Suppressor macrophage treated with lipopolysaccharide for 1 hour (primary cell): ENCODE measurements at places on chromosomes 16 and 17.

DNA sequence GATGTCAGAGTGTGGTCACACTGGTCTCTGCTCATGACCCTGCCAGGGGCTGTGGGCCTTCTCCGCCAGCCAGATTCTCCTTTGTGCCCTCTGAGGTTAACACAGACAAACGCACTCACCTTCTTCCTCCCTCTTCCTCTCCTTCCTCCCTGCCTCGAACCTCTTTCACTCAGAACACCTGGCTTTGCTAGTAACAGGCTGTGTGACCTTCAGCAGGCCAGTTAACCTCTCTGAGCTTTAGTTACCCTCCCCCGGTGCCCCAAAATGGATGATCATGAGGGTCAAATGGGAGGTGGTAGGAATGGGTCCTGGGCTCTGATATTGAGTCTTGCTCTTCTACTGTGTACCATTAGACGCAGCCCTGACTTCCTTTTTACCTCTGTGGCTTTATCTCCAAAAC lies 127.1 kb downstream of the OR1D5 start:
- DNase-seq, result no peak

DNA sequence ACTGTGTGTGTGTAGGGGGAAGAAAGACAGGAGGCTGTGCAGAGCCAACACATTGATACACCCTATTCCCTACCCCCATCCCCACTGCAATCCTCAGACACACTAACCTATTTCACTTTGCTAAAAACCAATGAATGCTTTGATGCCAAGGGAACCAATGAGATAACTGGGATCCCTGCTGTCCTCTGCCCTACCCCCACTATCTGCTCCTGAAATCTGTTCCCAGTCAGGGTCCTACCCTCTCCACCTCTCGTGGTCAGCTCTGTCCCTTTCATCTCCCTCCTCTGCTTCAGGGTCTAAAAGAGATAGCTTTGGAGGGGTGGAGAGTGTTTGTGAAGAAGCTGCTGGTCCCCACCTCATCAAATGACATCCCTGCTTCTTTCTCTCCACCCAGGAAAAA lies 19.1 kb upstream of the SP6 start:
- DNase-seq, result no peak

DNA sequence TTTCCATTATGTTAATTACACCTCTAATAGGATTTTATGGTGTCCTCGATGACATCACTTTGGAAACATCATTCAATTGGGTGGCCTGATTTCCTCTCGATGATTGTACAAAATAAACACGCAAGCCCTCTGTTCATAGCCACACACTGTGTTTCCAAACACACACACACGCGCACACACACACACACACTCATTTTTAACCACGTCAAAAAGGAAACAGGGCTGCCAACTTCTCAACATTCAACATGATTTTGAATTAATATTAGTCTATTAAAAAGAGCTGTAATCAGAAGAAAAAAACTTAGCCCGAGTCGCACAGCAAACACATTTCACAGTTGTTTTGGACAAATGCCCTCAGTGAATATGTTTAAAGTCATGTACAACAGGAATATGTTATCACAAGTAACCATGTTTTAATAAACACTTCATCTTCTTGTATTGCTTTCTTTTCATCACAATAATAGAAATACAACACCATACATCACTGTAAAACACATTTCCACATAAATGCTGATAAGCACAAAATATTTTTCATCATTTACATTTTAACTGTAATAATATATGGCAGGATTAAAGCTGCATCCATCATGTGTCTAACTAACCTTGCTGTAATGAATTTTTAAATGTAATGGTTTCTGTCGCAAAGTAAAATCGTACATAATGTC lies 219.1 kb upstream of the IRX3 start:
- DNase-seq, result no peak

DNA sequence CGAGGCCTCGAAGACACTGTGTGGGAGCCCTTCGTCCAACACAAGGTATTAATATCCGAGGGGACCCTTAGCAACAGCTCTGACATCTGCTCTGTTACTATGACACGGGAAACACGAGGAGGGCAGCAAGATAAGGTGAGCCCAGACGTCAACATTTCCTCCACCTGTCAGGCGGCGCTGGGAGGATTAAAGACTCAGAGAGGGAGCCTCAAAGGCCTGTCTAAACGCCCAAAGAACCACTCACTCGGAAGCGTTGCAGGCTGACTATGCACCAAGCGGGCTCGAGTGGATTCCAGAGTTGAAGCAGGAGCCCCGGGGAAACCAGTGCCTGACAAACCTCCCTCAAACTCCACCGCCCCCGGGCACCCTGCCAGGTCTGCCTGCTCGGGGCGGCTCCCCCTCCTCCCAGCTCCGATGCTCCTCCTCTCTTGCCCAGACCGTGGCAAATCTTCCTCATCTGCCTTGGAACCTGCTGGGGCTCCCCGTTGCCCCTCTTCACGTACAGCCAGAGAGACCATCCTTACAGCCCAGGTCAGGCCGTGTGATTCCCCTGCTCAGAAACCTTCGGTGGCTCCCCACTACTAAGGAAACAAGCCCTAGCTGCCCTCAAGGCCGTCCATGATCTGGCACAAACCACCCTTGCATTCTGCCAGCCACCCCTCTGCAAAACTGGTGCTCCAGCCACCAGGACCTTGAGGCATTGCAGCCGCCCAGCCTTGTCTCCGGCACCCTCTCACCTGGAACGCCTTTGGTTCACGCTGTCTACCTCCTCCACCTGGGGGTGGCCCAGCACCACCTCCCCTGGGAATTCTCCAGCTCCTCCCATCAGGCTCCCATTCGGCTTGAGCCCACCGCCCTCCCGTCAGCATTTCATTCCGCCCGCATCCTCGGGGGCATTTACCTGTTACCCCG lies 16.2 kb downstream of the RPH3AL start:
- peak; percentile 70 for DNase-seq

- DNase-seq, result no peak
These were observed 16.9 kb downstream of the ERN1 start for GRCh38 chr17:64113006-64113405.

GRCh38 chr17:20116683-20117309 lies 107.6 kb downstream of the SPECC1 start:
- peak; percentile 87 for DNase-seq

- DNase-seq, result no peak
These were observed 3.7 kb downstream of the TXNDC11 start for GRCh38 chr16:11738742-11739544.

DNA sequence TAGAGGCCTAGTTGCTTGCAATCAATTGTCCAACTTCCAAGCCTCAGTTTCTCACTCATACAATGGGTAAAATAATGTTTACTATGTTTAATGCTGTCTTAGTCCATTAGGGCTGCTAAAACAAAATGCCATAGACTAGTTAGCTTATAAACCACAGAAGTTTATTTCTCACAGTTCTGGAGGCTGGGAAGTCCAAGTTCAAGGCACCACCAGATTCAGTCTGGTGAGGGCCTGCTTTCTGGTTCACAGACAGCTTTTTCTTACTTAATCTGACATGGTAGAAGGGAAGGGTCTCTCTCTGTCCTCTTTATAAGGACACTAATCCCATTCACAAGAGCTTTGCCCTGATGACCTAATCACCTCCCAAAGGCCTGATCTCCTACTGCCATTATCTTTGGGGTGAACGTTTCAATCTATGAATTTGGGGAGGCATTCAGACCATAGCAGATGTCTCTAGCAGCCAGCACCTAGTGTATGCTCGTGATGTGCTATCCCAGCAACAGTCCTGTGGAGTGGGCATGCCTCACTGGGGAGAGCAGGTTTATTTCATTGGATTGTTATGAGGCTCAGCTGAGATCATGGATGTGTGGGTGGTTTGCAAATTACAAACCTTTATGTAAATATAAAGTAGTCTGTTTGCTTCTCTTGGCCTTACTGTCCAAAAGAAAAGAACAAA lies 25.2 kb downstream of the YPEL2 start:
- peak; percentile 38 for DNase-seq

DNA sequence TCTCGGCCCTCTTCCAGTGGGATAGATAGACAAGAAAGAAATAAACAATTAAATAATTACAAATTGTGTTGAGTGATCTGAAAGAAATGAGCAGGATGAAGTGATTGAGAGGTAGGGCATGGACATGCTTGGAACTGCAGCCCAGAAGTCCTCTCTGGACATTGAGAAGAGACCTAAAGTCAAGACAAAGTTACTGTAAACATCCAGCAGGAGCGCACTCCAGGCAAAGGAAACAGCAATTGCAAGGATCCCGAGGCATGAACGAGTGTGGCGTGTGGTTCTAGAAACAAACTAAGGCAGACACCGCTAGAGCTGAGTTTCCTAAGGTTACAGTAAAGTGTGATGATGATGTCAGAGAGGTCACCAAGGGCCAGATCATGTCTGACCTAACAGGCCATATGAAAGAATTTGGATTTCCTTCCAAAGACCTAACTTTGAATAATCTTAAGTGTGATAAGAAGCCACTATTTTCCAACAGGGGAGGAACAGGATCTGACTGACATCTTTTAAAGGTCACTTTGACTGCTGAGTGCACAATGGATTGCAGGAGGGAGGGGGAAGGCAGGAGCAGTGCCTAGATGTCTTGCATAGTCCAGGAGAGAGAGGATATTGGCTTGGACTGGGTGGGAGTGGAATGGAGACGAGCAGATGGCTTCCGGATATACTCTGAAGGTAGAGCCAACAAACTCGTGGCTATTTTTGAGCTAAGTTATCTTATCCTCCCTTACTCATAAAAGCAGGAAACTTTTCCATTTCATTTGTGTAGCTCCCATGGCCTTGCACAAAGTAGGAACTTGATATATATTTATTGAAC lies 19.0 kb downstream of the ABCC12 start:
- no peak for DNase-seq

- no peak for DNase-seq
These were observed 238.7 kb downstream of the FOXL1 start for GRCh38 chr16:86816930-86817625.

DNA sequence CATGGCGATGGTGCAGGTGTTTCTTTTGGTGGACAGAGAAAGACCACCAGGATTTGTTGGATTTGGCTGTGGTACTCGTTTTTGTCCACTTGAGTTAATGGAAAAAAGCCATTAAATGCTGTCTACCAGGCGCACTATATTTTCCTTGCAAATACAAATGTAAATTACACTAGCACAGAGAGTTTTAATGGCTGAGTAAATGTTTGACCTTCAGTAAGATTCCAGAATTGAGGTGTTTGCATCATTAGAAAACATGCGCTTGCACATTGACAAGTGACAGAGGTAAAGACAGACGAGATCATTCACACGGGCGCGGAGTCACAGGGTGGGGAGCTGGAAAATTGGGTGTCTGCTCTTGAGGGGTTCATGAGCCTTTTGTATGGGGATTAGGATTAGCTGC lies 53.5 kb upstream of the AKTIP start:
- DNase-seq, result no peak

DNA sequence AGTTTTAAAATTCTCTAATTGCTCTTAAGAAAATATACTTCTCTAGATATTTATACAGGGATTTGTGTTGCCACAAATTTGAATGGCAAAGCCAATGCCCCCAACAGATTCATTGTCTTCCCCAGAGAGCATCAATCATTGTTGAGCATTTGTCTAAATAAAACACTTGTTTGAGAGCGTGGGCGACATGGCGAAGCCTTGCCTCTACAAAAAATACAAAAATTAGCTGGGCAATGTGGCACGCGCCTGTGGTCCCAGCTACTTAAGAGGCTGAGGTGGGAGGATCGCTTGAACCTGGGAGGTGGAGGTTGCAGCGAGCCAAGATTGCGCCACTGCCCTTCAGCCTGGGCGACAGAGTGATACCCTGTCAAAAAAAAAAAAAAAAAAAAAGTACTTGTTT lies 13.4 kb upstream of the SRSF1 start:
- no peak for DNase-seq

DNA sequence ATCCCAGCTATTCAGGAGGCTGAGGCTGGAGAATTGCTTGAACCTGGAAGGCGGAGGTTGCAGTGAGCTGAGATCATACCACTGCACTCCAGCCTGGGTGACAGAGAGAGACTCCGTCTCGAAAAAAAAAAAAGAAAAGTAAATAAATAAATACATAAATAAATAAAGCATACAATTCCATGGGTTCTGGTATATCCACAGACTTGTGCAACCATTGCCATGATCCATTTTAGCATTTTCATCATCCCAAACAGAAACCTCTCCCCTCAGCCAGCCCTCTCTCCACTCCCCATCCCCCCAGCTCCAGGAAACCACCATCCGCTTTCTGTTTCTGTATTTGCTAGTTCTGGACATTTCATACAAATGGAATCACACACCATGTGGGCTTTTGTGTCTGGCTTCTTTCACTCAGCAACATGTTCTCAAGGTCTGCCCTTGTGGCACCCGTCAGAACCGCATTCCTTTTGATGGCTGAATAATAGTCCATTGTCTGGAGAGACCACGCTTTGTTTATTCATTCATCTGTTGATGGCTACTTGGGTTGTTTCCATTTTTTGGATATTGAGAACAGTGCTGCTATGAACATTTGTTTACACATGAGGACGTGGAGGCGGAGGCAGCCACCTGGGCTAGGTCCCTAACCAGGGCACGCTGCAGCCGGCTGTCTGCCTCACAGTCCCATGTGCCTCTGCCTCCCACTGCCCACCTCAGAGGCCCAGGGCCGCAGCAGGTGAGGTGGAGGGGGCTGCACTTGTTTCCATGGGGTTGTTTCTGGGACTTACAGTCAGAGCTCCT lies 76.2 kb downstream of the NT5M start:
- DNase-seq, result no peak

- peak; percentile 11 for DNase-seq
These were observed 52.0 kb upstream of the DLX4 start for GRCh38 chr17:49916854-49917515.

DNA sequence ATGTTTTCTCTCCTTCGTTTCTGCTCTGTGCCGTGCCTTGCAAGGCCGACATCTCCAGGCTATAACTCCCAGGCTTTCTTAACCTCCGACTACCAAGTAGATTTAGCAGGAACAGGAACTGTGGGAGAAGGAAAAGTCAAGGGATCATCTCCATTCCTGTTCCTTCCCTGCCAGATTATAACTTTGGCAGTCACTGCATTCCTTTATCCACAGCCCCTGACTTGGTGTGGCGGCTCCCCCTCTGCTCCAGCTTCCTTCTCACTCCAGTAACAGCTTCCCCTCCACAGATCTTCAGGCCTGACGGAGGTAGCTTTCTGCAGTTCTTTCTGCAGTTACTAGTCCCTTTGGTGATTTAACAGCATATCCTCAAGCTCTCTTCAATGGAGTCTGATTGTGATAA lies 234.6 kb upstream of the MON1B start:
- no peak for DNase-seq

- peak; percentile 91 for DNase-seq
These were observed at the start of gene USP10 for GRCh38 chr16:84699712-84700445. Gene USP10, plus strand, starts transcription at chr16:84700000. Its CDS starts 91 bp downstream, at chr16:84700091.

DNA sequence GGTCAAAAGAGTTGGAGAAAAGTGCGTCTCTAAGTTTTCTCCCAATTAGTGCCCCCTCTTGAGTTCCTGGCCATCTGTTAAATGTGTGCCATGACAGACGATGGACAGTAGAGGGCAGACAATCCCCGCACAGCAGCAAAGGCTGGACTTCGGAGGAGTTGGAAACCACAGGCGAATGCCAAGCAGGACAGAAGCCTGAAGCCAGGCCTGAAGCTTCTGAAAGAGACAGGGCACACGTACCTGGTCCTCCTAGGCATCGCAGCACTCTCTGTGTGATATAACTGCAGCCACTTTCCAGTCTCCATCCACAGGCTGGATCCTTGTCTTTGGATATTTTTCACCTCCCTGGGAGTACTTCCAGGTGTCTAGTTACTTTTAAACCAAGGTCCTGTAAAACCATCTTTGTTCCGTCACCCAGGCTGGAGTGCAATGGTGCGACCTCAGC lies 14.5 kb downstream of the C17orf100 start:
- DNase-seq, result peak; percentile 80
